ENCODE measurements at places on chromosomes 3 and 15.

GRCh38 chr3:149820183-149820582 lies 7.2 kb downstream of the RNF13 start:
- DNase-seq: no peak

GRCh38 chr3:164303894-164304293 lies 774.4 kb downstream of the SI start:
- no peak for DNase-seq

- no peak for DNase-seq
Observed at GRCh38 chr15:54374184-54374952, 396.1 kb downstream of the UNC13C start.

- no peak for DNase-seq
Observed at GRCh38 chr3:181956122-181956521, 244.4 kb downstream of the SOX2 start.

- no peak for DNase-seq
Observed at GRCh38 chr3:171358881-171359198, 101.4 kb downstream of the TNIK start.

DNA sequence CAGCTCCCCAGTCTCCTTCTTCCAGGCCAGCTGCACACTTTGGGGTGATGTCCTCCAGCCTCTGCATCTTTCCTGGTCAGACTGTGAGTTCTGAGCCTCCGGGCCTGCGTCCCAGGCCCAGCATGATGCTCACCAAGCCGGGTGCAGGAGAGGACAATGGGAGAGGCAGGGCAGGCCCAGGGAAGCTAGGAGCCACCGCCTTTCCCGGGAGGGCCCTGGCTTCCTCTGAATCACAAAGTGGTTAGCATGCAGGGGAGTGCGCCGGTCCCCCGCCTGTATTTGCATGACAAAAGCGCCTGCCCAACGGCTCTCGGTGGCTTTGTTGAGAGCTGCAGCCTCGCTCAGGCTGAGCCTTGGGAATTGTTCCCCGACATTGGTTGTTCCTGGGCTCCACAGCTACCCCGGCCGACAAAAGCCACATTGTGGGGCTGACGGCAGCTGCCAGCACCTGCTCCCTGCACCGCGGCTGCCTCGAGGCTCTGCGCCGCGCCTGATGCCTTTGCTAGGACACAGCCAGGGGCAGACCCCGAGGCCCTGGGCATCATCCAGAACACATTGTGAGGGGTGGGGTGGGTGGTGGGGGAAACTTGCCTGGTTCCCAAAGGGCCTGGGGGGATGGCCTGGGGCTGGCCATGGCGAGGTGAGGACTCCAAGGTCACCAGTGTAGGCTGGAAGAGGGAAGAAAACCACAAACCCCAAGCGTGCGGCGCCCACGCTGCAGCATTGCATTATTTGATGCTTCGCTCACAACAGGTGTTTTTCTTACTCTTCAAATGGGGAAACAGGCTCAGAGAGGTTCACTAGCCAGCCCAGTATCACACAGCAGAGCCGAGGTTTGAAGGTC lies 20.0 kb upstream of the KLF13 start:
- DNase-seq: no peak
